ENCODE measurements at places on chromosomes 1 and 21. TPM values are rescaled to one million over a fixed set of nuclear protein-coding genes. Genes with fewer than 3 reads are reported as not detected.

Gene S100A7A
- polyA plus RNA-seq: not detected

Gene OR2L13
- polyA plus RNA-seq: not detected

Gene CAMK1G
- polyA plus RNA-seq: 3.0 TPM

Gene SELE
- not detected for polyA plus RNA-seq

Gene SNAP47
- polyA plus RNA-seq: 32.4 TPM

Gene DOCK7
- 48.4 TPM for polyA plus RNA-seq

Gene PTGER3
- polyA plus RNA-seq: 1.6 TPM

Gene TNN
- polyA plus RNA-seq: not detected

Gene GPR52
- polyA plus RNA-seq: not detected

Gene LORICRIN
- polyA plus RNA-seq: not detected

Gene KLHDC8A
- not detected for polyA plus RNA-seq

Gene PTPN7
- not detected for polyA plus RNA-seq

Gene PTGS2
- 5.2 TPM for polyA plus RNA-seq

Gene ZNF695
- 3.1 TPM for polyA plus RNA-seq

Gene BATF3
- 3.6 TPM for polyA plus RNA-seq

Gene TGFB2
- polyA plus RNA-seq: 29.1 TPM

Gene FYB2
- polyA plus RNA-seq: not detected

Gene KIAA0040
- polyA plus RNA-seq: 0.18 TPM

Gene CRB1
- 0.08 TPM for polyA plus RNA-seq

Gene OR2T35
- not detected for polyA plus RNA-seq

Gene ZNF593OS
- polyA plus RNA-seq: not detected

Gene TSNAX
- polyA plus RNA-seq: 46.3 TPM

Gene S100A16
- polyA plus RNA-seq: 182 TPM

Gene RHBDL2
- polyA plus RNA-seq: 1.2 TPM

Gene REN
- 0.11 TPM for polyA plus RNA-seq

Gene LCE2B
- 0.53 TPM for polyA plus RNA-seq

Gene OR2G6
- not detected for polyA plus RNA-seq

Gene PDE4B
- 5.2 TPM for polyA plus RNA-seq

Gene S100A7
- polyA plus RNA-seq: not detected

Gene GIPC2
- 0.35 TPM for polyA plus RNA-seq

Gene SYT6
- not detected for polyA plus RNA-seq

Gene LMOD1
- 74.9 TPM for polyA plus RNA-seq

Gene FAM43B
- not detected for polyA plus RNA-seq

Gene TTC24
- not detected for polyA plus RNA-seq

Gene STYXL2
- not detected for polyA plus RNA-seq

Gene FOXD3
- not detected for polyA plus RNA-seq

Gene C1orf105
- polyA plus RNA-seq: not detected

Gene NR1I3
- polyA plus RNA-seq: not detected

Gene CHI3L1
- 4.2 TPM for polyA plus RNA-seq

Gene CELA2B
- polyA plus RNA-seq: not detected

Gene IL12RB2
- 0.01 TPM for polyA plus RNA-seq

Gene GFI1
- 0.10 TPM for polyA plus RNA-seq

Gene NBPF10
- 2.3 TPM for polyA plus RNA-seq

Gene NCAM2
- 4.1 TPM for polyA plus RNA-seq

Gene GNG12
- polyA plus RNA-seq: 241 TPM

Gene GJA9
- not detected for polyA plus RNA-seq

Gene PDC
- 0.07 TPM for polyA plus RNA-seq

Gene LRRC39
- 0.54 TPM for polyA plus RNA-seq

Gene CHODL
- polyA plus RNA-seq: not detected

Gene KISS1
- polyA plus RNA-seq: not detected

Gene TRIM67
- 0.02 TPM for polyA plus RNA-seq

Gene TP73
- not detected for polyA plus RNA-seq

Gene CYP4B1
- polyA plus RNA-seq: not detected

Gene FMO5
- polyA plus RNA-seq: 2.0 TPM

Gene CFHR4
- polyA plus RNA-seq: 0.06 TPM

Gene KRTAP7-1
- not detected for polyA plus RNA-seq

Gene TEX35
- 0.24 TPM for polyA plus RNA-seq

Gene SEC16B
- 2.7 TPM for polyA plus RNA-seq

Gene CA6
- not detected for polyA plus RNA-seq
